ENCODE measurements at places on chromosomes 7 and 10. TPM values are rescaled to one million over a fixed set of nuclear protein-coding genes. Genes with fewer than 3 reads are reported as not detected.

GRCh38 chr10:74052994-74053393 lies 55.1 kb downstream of the VCL start:
- no peaks in the 10 kb centered on the region for H3K27me3 ChIP-seq
- no peaks in the 10 kb centered on the region for H3K36me3 ChIP-seq
- H3K4me3 ChIP-seq = no peak overlapping the region
- peaks cover 21% of the 10 kb centered on the region for H3K4me1 ChIP-seq
- H3K27ac ChIP-seq = no peak overlapping the region

The SLC26A4 gene
- 0.05 TPM for total RNA-seq

GRCh38 chr7:120742372-120742771 lies 115.6 kb downstream of the TSPAN12 start:
- H3K4me3 ChIP-seq = no peak overlapping the region
- H3K4me1 ChIP-seq = no peaks in the 10 kb centered on the region
- H3K36me3 ChIP-seq = no peaks in the 10 kb centered on the region

DNA sequence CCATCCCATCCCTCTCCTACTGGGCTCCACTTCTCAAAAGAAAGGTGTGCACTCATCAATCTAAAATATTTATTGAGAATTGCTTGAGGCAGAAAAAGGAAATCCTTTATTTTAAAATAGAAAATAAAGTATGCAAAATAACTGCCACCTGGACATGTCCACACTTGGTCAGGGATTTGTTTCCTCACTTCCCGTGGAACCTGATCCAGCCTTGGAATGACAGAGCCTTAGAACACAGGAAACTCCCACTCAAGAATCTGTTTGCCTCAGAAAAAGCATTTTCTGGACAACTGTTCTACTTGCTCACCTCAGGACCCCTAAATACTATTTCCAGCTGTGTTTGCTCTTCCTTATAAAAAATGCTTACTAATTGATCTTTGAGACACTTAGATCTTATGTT lies 29.0 kb downstream of the AKR1C8 start:
- H3K27ac ChIP-seq = no peak overlapping the region
- no peaks in the 10 kb centered on the region for H3K27me3 ChIP-seq
- no peaks in the 10 kb centered on the region for H3K4me1 ChIP-seq
- no peak for DNase-seq
- no peaks in the 10 kb centered on the region for H3K36me3 ChIP-seq

The ZFYVE27 gene
- 45.3 TPM for total RNA-seq

The CDC14C gene
- not detected for total RNA-seq

The SPAM1 gene
- total RNA-seq = not detected

The ST8SIA6 gene
- 0.13 TPM for total RNA-seq

- H3K27ac ChIP-seq = no peak overlapping the region
- no peak for DNase-seq
- no peaks in the 10 kb centered on the region for H3K27me3 ChIP-seq
- no peaks in the 10 kb centered on the region for H3K36me3 ChIP-seq
- no peak overlapping the region for H3K4me3 ChIP-seq
Measured at GRCh38 chr7:42099066-42099465, 137.9 kb downstream of the GLI3 start.

GRCh38 chr7:20111821-20112542 lies 105.2 kb downstream of the MACC1 start:
- H3K27ac ChIP-seq = no peak overlapping the region
- no peak for DNase-seq
- no peak overlapping the region for H3K4me3 ChIP-seq
- peaks cover 25% of the 10 kb centered on the region for H3K4me1 ChIP-seq
- no peaks in the 10 kb centered on the region for H3K36me3 ChIP-seq

DNA sequence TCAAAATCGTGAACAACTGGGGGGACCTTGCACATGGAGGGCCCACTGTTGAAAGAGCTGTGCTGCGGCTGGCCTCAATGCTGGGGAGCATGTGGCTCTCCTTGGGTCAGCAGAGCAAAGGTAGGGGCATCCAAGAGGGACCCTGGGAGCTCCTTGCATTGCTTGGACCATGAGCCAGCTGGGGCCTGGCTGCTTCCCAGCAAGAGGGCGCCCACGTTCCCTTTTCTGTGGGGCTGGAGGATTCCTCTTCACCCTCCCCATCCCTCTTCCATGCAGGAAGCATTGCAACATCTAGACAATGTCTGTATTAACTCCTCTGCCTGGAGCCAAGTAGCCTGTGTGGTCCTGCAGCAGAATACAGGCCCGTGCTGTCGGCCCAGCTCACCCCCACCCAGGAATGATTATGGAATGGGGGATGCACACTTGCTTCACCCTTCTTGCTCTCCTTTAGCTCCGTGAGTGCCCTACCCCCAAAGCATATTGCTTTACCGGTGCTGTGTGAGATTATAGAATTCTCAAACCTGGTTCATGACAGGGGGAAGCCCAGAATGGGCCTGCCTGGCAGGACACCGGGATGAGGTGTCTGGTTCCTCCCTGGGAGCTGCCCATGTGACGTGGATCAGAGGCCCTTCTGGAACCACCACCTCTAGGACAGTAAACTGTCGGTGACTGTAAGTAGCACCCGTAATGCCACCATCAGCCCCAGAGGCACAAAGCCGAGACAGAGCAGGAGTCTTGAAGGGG lies 61.9 kb downstream of the SYPL1 start:
- peaks cover 35% of the 10 kb centered on the region for H3K4me1 ChIP-seq
- no peaks in the 10 kb centered on the region for H3K27me3 ChIP-seq
- H3K27ac ChIP-seq = no peak overlapping the region
- H3K36me3 ChIP-seq = no peaks in the 10 kb centered on the region

The AGAP6 gene
- 20.1 TPM for total RNA-seq

DNA sequence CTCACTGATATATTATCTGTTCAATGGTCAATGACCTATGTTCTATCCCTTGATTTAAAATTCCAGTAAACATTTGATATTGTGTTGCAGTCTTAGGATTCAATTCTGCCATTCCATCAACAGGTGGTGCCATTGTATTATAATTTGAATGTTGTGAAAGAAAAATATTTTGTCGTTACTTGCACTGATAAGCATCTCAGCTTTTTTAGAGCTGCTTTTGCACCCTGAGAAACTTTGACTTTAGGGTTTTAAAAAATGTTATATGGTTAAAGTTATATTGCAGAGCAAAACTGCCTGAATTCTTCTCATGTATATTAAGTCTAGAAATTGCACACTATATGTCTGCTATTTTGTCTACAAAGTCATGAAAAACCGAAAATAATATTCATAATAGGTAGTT lies 18.8 kb upstream of the MINDY3 start:
- H3K4me1 ChIP-seq = no peaks in the 10 kb centered on the region
- DNase-seq = no peak
- no peak overlapping the region for H3K4me3 ChIP-seq

The SFRP5 gene
- total RNA-seq = not detected

- H3K27ac ChIP-seq = no peak overlapping the region
- DNase-seq = no peak
- no peak overlapping the region for H3K4me3 ChIP-seq
Measured at GRCh38 chr10:3701491-3701890, 83.5 kb downstream of the KLF6 start.

DNA sequence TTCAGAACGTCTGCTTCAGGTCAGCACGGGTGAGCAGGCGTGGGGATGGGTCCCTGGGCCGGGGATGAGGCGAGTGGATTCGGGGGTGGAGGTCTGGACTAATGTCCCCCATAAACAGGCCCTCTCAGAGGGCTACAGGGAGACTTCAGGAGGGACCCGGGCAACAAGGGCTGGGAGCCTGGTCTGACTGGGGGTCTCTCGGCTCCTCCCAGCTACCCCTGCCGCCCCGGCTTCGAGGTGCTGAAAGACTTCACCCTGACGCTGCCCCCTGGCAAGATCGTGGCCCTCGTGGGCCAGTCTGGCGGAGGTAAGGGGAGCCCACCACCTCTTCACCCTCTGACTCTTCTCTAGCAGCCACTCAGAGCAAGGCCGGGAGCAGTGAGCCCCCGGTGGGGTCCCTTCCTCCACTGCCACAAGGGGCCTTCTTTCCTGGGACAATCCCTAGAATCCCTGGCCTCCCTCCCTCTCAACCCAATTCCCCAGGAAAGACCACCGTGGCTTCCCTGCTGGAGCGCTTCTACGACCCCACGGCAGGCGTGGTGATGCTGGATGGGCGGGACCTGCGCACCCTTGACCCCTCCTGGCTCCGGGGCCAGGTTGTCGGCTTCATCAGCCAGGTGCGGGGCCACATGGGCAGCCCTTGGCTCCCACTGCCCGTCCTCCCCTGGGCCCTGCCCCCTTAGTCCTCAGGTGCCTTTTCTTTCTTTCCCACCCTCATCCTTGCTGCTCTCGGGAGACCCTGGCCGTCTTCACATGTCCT lies 7.5 kb upstream of the ASIC3 start:
- H3K36me3 ChIP-seq = peaks cover 23% of the 10 kb centered on the region
- H3K4me1 ChIP-seq = peaks cover 6% of the 10 kb centered on the region
- H3K27ac ChIP-seq = no peak overlapping the region
- no peaks in the 10 kb centered on the region for H3K27me3 ChIP-seq

DNA sequence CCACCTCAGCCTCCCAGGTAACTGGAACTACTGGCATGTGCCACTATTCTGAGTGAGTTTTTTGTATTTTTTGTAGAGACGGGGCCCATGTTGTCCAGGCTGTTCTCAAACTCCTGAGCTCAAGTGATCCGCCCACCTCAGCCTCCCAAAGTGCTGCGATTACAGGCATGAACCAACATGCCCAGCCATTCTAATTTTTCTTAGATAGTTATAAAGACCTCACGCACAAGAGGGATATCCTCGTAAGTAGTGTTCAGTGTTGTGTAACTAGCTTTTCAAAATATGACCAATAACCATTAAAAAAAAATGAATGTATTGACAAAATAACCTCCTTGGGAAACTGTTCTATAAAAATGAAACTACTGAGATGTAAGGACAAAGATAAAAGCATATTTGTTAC lies 90.5 kb upstream of the FERD3L start:
- H3K36me3 ChIP-seq = no peaks in the 10 kb centered on the region
- no peaks in the 10 kb centered on the region for H3K27me3 ChIP-seq
- H3K4me1 ChIP-seq = no peaks in the 10 kb centered on the region

The HABP2 gene
- not detected for total RNA-seq

DNA sequence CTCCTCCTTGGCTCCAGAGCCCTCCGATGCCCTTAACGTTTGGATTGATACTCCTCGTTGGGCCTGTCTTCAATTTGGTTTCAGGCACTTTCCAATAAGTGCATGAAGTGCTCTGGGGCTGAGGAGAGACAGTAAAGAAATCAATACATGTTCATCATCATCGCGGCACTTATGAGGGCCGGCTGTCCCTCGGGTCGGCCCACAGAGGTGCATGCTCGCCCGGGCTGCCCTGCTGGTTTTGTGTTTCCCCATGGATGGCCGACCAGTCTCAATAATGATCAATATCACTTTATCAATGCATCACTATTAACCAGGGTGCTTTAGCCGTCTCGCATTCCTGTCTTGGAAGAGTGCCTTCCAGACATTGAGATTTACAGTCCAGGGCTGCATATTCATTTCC lies 154.2 kb downstream of the EBF3 start:
- H3K27ac ChIP-seq = no peak overlapping the region
- H3K36me3 ChIP-seq = no peaks in the 10 kb centered on the region
- no peaks in the 10 kb centered on the region for H3K4me1 ChIP-seq
- H3K27me3 ChIP-seq = no peaks in the 10 kb centered on the region

The SPDYE2 gene
- total RNA-seq = not detected

The ARHGEF35 gene
- 3.9 TPM for total RNA-seq

DNA sequence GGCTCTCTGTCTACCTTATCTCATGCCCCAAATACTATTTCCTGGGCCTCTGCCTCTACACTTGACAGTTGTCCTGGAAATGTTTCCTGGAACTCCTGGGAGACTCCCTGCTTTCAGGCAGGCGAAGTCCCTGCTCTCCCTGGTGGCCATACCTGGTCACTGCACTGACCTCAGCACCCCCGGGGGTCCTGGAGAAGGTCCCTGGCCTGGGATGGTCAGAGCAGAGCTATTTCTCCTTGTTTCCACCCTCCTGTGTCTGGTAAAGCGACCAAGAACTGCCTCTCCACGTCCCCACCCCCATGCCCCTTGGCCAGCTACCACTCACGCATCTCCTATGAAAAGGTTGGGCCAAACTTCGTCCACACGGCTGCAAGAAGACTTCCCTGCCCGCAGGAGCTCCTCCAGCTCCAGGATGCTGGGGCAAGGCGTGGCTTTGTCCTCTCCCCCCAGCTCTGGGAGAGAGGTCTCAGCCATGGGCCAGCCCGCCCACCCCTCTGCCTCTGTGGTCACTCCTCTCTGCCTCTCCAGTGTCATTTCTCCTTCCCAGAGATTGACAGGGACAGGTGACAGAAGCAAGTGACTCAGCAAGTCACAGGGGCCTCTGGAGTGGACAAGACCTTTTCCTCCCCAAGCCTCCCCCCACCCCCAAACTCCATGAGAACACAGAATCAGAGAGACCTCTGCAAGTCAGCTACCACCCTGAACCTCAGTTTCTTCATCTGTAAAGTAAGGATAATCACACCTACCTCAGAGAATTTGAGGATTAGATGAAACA lies 2.6 kb upstream of the SAMD8 start:
- H3K27ac ChIP-seq = peak overlapping the region; percentile 30
- H3K4me3 ChIP-seq = peak overlapping the region; percentile 90
- no peaks in the 10 kb centered on the region for H3K27me3 ChIP-seq
- H3K36me3 ChIP-seq = peaks cover 12% of the 10 kb centered on the region
- H3K4me1 ChIP-seq = peaks cover 28% of the 10 kb centered on the region

DNA sequence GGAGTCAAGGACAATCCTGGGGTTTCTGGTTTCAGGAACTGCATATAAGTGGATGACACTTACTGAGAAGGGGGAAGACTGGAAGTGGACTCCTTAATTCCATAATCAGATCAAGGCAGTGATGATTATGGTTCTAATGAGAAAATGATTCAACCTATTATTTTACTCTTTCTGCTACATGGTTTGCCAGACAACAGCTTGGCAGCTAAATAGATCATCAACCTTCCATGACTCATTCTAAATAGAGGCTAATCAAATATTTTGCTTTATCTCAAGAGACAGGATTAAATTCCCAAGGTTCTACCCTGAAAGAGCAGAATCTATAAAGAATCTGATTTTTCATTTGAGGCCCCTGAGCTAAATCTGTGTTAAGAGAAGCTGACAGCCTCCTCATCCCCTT lies 46.3 kb downstream of the CNNM1 start:
- no peak overlapping the region for H3K4me3 ChIP-seq
- no peak overlapping the region for H3K27ac ChIP-seq
- H3K27me3 ChIP-seq = peaks cover 3% of the 10 kb centered on the region
- DNase-seq = no peak

The CNPY1 gene
- not detected for total RNA-seq

DNA sequence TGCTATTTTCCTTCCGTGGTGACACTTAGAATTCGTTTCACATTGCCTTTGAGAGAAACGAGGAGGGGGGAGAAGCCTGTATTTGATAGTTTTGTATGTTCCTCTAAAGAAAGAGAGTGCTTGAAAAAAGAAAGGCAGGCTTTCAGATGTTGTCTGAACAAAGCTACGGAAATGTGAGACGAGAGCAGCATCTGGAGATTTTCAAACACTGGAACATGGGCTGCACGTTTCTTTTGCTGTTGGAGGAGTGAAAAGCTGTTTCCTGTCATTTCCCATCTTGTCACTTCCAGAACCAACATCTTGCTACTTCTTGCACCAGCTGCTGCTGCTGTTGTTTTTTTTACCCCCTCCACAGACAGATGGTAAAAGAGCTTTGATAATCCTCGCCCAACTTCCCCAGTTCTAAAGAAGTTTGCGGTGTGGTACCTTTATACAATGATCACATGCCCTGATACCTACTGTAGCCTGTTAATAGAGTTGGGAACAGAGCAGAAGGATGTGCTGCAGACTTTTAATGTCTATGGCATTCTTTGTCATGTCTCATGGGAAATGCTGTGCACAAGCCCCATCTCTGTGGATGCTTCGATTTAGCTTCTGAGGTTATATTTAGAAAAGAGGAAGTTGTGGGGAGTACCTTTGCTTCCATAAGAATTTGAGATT lies 408.1 kb downstream of the AUTS2 start:
- no peaks in the 10 kb centered on the region for H3K27me3 ChIP-seq
- H3K4me3 ChIP-seq = peak overlapping the region; percentile 39
- H3K36me3 ChIP-seq = no peaks in the 10 kb centered on the region

The ELN gene
- not detected for total RNA-seq

The TLX1 gene
- total RNA-seq = not detected

The ZNF365 gene
- not detected for total RNA-seq

Measured in activated B cell treated with CpG ODN at 0.5 μM for 24 hours (primary cell).